ENCODE measurements at places on chromosomes 2 and 18. TPM values are rescaled to one million over a fixed set of nuclear protein-coding genes. Genes with fewer than 3 reads are reported as not detected.

The CACNB4 gene
- 7.2 TPM for total RNA-seq

GRCh38 chr2:219864154-219864553 is 236.7 kb downstream of the SLC4A3 start:
- no peak for DNase-seq

DNA sequence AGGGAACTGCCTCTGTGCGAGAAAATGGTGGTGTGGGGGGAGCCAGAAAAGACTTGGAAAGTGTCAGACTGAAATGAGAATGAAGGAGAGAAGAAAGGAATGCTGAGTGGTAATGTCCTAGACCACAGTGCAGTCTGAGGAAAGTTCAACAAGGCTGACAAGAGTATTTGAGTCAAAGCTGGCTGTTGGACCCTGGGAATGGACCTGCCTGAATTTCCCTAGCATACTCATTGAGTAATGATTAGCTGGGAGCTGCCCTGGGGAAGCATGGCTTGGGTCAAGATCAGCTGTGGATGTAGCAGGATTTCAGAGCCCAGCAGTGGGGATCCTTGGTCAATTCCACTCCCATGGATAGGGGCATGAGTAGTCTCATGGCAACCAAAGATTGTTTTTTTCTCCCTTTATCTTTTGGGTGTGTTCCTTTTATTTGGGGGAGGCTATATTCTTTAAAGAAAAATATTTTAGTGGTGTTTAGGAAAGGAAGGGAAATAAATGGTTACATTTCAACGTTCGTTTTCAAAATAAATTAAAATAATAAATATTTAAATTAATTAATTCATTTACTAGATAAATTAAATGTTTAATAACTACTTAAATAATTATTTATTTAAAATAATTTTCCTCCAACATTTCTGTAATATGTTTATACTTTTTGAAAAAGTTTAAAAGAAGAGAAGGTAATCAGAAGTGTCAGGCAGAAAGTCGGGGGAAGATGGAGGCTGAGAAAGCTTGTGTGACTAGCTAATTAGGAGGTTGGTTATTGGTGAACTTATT is 15.9 kb upstream of the LHCGR start:
- no peak for DNase-seq

GRCh38 chr2:176395273-176395854 is 126.1 kb downstream of the MTX2 start:
- DNase-seq: no peak

GRCh38 chr2:37622450-37623100 is 48.9 kb downstream of the CDC42EP3 start:
- no peak for DNase-seq

Data from muscle of leg (tissue), 16 donors.